ENCODE measurements at places on chromosomes 4 and X.

DNA sequence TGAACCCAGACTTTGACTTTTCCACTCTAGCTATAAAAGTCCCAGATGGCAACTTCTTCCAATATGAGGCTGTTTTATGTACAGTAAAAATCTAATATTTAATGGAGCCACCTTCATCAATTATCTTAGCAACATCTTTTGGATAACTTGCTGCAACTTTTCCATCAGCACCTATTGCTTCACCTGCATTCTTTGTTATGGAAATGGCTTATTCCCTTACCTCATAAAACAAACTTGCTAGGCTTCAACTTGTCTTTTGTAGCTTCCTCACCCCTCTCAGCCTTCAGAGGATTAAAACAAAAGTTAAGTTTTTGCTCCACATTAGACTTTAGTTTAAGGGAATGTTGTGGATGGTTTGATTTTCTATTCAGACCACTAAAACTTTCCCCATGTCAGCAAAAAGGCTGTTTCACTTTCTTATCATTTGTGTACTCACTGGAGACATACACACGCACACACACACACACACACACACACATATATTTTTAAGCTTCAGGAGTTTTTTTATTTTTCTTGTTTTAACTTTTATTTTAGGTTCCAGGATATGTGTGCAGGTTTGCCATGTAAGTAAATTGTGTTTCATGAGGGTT is 1296.1 kb upstream of the PABPC4L start:
- no peak for DNase-seq

- DNase-seq, result no peak
Measured at GRCh38 chr4:4575284-4576211, 33.7 kb upstream of the STX18 start.

DNA sequence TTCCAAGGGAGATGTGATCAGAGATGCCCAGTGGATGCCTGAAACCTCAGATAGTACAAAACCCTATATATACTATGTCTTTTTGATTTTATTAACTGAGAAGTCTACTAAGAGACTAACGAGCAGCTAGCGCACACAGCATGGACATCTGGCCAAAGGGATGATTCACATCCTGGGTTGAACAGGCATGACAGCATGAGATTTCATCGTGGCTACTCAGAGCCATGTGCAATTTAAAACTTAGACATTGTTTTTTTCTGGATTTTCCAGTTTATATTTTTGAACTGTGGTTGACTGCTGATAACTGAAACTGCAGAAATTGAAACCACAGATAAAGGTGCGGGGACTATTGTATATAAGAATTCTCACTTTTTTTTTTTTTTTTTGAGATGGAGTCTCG is 2252.9 kb upstream of the AGA start:
- DNase-seq, result no peak

DNA sequence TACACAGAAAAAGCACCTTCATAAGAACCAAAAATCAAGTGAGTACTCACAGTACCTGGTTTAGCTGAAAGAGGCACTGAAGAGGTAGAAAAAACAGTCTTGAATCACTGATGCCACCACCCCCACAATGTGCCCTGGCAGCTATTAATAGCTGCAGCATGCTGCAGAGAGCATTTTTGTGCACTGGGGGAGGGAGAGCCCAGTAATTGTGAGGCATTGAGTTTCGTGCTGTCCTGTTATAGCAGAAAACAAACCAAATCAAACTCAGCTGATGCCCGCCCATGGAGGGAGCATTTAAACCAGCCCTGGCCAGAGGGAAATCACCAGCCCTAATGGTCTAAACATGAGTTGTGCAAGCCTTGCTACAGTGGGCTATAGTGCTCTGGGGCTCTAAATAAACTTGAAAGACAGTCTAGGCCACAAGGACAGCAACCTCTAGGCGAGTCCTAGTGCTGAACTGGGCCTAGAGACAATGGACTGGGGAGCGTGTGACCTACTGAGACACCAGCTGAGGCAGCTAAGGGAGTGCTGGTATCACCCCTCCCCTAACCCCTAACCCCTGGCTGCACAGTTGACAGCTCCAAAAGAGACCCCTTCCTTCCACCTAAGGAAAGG is 106.3 kb upstream of the TMLHE start:
- DNase-seq, result no peak

DNA sequence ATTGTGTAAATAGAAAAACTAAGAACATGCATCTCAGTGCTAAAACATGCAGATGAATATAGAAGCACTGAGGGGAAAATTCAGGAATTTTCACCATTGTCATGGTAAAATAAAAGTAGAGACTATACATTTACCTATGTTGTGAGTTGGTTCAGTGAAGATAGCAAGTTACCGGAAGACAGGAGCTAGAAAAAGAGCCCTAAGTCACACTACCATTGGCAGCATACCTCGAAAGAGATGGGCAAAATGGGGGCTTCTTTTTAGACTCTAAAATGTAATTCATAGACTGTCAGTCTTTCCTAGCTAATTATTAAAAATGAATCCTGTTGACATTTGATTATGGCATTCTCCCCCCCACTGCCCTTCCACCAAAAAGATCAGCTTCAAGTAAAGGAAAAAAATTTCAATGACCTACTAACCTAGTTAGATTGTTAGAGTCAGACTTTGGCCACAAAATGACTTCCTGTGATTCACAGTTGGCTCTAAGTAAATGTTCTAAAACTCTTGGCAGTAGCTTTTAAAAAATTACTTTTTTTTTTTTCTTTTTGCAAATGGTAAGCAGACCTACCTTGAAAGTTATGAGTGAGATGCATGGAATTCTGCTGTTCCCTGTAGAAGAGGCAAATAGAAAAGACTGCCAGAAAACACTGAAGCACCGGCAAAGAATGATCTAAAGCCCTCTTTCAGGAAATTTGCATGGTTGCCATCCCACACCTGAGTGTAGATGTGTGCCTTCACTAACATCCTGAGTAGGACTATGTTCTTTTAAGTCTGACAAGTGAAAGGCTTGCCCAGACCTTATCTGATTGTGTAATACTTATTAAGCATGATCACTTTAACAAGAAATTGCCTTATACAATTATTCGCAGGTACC is 26.4 kb upstream of the ARSJ start:
- no peak for DNase-seq

DNA sequence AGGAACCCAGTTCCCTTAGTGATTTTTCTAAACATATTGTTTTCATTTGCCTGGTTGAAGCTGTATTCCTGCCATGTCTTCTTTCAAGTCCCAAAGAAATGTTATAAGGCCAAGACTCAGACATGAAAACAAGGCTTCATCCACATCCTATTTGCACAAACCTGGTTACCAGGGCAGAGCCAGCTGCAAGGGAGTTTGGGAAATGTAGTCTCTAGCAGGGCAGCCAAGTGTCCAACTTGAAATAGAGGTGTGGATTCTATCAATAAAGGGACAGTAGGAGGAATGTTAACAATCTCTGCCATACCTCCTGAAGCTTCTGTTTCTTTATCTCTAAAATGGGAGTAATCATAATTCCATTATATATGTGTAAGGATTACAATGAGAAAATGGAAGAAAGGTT is 56.6 kb downstream of the INTS12 start:
- DNase-seq, result no peak

DNA sequence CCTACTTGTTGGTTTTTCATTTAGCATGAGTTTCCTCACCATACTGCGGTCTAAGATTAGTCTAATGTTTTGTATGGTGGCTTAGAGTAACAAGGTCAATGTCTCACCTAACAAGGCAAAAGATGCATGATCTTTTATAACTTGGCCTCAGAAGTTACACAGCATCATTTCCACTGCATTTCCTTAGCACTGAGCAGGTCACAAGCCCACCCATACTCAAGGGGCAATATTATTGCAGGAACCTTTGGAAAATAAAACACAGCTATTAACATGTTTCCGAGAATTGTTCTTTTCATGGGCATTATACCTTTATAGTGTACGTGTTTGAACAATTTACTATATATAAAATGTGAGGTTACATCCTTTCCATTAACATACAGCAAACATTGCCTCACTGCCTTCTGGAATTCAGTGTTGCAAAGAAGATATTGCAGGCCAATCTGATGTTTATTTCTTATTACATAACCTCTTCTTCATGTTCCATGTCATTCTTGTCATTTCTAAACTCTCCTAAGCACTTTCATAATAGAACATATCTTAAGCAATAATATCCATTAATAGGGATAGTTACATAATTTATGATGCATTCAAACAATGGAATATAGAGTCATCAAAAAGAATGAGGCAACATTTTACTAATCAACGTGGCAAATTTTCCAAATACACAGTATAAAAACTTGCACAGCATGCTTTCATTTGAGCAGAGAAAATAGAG is 153.8 kb downstream of the AREG start:
- DNase-seq, result no peak
